Kidney tubule cell (primary cell): ENCODE measurements at places on chromosomes 12 and 14.

DNA sequence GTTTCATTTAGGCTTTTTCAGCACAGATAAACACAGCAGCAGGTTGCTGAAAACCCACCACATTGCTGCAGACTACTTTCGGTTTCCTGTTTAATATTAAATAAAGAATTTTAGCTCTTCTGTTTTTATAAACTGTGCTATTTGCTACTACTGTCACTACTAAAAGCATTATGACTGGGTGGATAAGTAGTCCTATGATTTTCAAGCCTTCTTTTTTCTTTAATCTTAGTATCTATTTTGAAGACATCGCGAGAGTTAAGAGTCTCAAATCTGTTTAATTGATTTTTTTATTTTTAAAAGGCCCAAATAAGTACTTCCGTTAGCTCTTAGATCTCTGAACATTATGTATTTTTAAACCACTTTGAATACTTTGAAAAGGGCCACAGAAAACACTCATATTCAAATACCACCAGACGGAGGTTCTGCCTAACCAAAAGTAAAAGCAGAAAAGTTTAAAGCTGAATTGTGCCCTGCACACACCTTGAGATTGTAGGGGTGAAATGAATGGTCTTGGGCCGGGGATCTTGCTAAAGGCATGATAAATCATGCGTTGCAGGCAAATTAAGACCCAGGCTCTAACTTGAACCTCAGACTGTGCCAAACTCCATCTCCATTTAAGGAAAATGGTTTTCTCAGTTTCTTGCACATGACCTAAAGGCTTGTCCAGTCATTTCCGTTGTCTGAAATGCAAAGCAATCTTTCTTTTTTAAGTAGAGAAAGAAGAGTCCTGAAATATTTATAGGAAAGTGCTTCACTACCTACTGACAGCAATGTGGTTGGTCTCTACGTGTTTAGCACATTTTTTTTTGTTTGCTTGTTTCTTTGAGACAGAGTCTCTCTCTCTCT is 13.6 kb upstream of the FOXN3 start:
- DNase-seq: peak; percentile 83

DNA sequence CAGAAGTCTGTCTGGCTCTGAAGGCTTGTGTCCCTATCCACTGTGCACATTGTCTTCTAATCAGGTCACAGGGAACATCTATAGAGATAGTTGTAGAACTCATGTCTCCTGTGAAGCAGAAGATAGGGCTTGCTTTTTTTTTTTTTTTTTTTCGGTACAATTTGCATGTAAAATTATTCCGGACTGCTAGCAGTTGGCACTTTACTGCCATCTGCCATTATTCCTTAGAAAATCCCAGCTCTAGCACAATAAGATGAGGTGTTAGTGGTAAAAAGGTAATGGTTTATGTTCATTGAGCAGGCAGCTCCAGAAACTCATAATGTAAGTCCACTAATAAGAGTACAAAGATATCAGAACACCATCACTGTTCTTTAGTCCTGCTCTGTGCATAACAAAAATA is 8.7 kb downstream of the MYRFL start:
- DNase-seq: no peak

DNA sequence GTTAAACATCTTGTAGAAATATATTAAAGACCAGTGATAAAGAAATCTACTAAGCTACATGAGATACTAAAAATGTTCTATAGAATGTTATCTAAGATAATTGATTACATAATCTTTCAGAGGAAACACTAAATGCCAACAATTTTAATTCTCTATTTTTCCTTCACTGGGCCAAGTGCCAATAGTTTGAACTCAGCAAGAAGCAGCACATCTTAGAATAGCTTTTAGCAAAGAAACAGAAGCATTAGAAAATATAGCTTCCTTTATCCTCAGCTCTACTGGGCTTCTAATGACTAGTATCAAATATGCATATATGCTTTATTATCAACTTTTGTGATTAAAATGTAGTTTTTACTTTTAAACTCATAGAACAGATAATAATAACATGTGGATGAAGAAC is 461.4 kb upstream of the USP15 start:
- no peak for DNase-seq

GRCh38 chr14:71970272-71970671 is 38.0 kb downstream of the RGS6 start:
- no peak for DNase-seq

GRCh38 chr14:67630186-67630585 is 10.5 kb downstream of the ARG2 start:
- no peak for DNase-seq

DNA sequence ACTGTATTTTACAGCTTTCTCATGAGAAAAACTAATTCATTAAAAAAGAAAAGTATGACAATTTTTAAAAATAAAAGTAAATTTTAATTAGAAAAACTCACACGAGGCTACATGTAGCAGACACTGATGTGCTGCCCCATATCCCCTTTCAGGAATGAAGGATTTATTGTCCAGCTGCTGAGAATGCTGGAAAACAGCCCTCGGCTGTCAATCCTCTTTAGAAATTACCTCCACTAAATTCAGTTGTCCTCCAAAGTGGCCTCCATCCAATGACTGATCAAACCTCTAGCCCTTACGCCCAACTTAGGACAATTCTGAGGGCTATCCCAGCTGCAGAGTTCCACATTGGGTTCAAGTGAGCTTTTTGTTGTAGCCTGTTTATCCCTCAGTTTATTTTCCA is 29.8 kb upstream of the AP4S1 start:
- no peak for DNase-seq

GRCh38 chr12:96047229-96048211 is 12.1 kb upstream of the LTA4H start:
- peak; percentile 83 for DNase-seq

DNA sequence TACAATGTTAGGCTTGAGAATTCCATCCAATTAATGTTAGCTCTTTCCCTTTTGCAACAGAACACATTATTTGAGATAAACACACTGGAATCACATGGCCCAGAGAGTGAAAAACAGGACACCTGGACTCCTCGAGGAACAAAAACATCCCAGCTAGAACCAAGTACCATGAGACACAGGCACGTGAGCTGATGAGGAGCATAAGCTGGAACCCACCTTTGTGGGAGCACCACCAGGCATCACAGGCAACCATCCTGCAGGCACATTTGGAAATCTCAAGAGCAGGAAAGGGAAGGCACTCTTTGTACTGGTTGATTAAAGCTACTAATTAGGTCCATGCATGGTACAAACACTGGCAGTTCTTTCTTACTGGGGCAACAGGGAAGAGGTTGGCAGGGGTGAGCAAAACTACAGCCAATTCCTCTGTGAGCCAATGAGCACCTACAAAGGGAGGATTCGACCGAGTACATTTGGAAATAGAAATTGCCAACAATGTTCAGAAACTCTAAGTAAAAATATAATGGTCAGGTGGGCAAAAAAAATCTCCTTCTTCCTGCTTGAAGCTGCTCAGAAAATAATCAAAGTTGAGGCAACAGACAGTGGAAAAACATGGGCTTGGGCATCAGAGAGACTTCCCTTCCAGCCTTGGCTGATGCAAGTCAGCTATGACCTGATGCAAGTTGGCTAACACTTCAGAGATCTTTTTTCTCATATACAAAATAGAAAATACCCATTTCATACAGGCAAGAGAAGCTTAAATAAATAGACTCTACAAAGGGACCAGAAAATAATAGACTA is 216.7 kb downstream of the NUAK1 start:
- DNase-seq: no peak

- DNase-seq: peak; percentile 66
These were observed 36.3 kb upstream of the NPFF start for GRCh38 chr12:53543539-53543938.

GRCh38 chr14:39393289-39393688 is 38.9 kb downstream of the FBXO33 start:
- no peak for DNase-seq

DNA sequence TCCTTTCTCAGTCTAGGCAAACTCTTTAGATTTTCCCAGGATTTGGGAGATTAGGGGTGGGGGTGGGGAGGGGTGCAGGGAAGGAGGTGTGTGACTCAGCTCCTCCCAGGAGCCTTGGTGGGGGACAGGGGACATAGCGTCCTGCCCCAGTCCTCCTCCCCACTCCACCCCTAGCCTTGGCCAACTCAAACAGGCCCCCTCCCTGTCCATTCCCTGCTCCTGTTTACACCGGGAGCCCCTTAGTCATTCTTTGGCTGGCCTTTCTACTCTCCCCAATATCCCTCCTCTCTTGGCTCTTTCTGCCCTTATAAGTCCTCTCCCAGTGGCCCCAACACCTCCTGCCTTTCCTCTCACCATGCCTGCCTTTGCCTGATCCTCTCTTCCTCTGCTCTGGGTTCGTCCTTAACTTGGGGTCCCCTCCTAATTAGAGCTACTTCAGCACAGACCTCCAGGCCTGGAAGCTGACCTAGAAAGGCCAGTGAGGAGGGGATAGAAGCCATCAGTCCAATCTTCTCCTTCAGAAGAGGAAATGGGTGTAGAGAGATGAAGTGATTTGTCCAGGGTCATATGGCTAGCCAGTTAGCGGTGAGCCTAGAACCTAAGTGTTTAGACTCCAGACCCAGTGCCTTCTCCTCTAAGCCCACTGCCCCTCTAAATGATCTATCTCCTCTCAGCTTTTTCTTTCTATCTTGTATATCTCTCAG is 2.3 kb upstream of the ITGA5 start:
- no peak for DNase-seq

- peak; percentile 34 for DNase-seq
These were observed 81.3 kb downstream of the RALGAPA1 start for GRCh38 chr14:35727764-35728163.

GRCh38 chr12:42759622-42760273 is 170.2 kb upstream of the PRICKLE1 start:
- DNase-seq: peak; percentile 69

DNA sequence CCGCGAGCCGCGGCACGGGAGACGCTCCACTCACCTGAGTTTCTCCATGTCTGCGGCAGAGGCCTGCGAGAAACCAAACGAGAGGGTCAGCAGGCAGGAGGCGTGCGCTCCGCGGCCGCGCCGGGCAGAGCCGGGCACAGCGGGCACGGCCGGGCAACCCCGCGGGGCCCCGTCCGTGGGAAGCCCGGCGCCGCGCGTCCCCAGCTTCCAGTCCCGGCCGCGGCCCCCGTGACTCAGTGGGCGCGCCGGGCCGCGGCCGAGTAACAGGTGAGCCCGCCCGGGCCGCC is 19.4 kb downstream of the BEGAIN start:
- DNase-seq: no peak

DNA sequence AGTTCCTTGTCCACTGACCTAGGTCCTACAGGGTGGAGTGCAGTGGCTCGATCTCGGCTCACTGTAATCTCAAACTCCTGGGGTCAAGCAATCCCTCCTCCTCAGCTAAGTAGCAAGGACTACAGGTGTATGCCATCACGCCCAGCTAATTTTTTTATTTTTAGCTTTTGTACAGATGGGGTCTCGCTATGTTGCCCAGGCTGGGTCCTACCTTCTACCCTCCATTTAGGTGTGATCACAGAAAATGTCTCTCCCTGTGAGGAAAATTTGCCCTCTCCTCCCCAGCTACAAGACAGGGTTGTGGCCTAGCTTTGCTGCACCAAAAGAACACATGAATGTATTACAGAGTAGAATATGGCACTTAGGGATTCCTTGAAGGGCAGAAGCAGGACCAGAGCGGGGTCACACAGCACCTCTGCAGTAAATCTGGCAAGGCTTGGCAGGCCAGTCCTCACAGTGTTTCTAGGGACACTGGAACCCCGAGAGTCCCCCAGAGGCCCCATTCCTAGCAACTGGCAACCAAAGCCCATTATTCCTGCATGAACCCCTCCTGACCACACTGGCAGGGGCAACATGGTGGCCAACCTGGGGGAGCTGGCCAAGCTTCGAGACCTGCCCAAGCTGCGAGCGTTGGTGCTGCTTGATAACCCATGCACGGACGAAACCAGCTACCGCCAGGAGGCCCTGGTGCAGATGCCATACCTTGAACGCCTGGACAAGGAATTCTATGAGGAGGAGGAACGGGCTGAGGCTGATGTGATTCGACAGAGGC is 2.0 kb upstream of the ENO2 start:
- no peak for DNase-seq

DNA sequence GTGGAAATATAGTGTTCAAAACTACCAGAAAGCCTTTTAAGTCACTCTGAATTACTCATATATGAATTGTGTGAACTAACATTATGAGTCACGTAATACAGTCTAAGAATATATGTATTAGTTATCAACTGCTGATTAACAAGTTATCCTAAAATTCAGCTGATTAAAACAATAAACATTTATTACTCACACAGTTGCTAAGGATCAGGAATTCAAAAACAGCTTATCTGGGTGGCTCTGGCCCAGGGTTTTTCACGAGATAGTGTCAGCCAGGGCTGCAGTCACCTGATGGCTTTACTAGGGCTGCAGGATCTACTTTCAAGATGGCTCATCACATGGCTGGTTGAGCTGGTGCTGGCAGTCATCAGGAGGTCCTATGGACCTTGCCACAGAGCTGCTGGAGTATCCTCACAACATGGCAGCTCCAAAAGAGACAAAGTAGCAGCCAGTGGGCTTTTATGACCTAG is 36.5 kb downstream of the CORO1C start:
- DNase-seq: peak; percentile 60

DNA sequence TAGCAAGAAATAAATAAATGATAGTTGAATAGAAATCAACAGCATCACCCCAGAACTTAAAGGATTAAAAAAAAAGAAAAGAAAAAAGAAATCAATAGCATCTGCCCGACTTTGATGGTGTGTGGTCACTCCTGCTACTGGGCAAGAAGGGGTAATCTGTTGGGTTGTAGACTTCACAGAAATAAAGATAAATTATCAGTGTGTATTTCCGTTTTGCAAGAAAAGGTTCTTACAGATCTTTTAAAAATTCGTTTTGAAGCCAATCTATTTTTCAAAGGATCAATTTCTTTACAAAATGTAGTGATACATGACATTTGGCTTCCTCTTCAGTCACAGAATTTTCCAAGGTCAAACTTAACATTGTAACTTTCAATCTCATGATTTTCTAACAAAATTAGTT is 448.9 kb upstream of the FAR2 start:
- no peak for DNase-seq

GRCh38 chr14:52060080-52060479 is 8.8 kb downstream of the NID2 start:
- no peak for DNase-seq

DNA sequence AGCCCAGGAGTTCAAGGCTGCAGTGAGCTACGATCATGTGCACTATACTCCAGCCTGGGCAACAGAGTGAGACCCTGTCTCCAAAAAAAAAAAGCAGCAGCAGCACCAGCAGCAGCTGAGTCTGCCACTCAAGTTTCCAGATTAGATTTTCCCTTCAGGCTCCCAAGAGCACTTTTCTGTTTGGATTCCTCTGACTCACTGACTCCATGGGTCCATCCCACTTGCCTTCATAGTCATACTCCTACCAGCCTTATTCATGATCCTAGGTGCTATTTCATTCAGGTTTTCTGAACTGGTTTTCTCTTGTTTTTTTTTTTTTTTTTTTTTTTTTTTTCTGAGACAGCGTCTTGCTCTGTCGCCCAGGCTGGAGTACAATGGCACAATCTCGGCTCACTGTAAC is 6.8 kb upstream of the TWF1 start:
- DNase-seq: peak; percentile 65
